Peyer's patch (tissue), 4 donors: ENCODE measurements at places on chromosomes 3 and 15.

DNA sequence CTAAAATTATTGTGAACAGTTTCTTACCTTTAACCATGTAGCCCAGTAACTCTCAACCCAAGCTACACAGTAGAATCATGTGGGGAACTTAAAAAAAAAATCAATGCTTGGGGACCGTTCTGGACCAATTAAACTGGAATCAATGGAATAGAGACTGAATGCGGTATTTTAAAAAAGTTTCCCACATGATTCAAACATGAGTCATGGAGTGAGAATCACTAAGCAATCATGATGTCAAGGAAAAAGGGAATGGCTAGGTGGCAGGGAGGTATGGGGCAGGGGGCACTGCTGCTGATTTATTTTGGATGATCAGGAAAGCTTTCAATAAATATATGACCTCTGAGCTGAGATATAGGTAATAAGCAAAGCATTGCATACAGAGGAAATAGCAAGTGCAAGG lies 250.5 kb upstream of the RORA start:
- DNase-seq = no peak

DNA sequence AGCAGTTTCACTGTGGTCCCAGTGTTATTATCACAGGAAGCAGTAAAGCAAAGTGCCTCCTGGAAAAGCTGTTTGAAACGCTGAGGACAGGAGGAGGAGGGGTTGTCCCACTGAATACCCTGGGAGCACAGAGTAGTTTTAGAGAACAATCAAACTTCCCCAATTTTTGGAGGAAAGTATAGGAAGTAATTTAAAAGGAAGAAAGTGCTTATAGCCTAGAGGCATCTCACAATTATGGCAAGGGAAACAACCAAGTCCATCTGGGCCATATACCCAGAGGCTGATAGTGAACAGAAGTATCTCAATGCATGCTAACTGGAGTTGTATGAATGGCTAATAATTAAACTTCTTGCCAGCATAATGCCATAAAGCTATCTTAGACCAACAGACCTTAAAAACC lies 137.2 kb upstream of the EPHA6 start:
- no peak for DNase-seq

DNA sequence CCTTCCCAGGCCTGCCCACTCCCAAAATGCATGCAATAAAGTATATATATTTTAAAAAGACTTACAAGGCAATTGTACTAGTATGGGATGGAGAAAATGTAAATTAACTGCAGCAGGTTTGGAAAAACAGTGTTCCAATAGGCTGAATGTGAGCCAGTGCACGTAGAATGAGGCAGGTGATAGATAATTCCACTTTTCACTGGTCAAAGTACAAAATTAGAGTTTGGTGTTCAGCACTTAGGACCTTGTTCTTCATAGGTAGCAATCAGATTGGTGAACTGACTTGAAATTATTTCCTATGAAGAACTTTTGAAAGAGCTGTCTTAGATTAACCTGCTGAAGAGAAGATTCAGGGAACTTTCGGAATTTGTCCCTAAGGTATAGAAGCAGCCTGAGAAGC lies 1.9 kb downstream of the WDR48 start:
- no peak for DNase-seq

DNA sequence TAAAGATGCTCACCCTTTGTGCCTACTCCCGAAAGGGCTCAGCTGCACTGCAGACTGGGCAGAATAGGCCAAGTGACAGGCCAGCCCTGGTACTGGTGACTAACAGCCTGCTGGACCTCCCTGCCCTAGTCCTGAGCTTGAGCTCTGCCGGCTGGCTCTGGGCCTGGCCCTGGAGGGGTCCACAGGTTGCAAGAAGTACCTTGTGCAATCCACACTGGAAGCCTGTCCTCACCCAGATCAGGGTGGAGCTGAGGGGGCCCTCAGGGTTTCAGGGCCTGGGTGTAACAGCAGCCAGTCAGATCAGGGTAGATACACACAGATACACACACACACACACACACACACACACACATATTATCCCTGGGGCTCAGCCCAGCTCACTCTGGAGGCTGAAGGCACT lies 27.3 kb upstream of the PLA2G4D start:
- no peak for DNase-seq

DNA sequence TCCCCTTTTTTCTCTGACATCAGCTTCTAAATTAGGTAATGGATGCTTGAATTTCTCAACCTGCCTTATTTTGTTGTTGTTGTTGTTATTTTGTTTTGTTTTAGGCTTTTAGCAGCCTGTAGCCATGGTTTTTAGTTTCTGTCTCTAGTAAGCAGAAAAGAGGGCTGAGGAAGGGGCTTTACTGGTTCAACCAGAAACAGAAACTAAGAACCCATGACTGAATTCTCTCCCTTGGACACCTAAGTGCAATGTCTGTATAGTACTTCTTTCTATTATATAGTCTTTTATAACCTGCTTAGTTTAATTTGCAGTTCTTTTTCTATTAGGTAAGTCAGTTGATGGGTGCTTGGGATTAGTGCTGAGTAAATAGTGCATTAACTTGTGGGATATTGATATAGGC lies 129.0 kb downstream of the BBX start:
- DNase-seq = no peak

- no peak for DNase-seq
Measured at GRCh38 chr3:109445210-109445609, 107.9 kb upstream of the DPPA4 start.

DNA sequence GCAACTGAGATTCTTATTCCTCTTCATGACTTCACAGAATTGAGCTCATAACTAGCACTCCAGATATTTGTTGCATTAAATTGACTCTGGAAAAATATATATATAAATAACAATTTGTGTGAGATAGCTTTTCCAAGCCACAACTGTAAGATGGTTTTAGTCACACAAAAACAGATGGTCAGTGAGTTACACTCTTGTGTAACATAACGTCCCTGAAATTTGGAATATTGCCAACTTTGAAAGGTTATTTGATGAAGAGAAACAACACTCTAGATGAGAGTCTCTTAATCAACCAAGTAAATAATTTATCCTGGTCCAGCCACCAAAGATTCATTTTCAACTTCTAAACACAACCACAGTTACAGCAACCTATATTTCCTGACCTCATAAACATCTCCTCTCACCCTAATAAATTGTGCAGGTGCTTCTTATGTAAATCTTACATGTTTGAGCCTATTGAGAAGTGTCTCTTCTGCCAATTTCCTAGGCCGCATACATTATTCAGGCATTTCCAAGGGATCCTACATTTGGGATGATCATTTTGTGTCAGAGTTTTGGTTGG lies 84.9 kb upstream of the ACP3 start:
- no peak for DNase-seq

- DNase-seq = no peak
Measured at GRCh38 chr3:88668180-88668579, 439.2 kb upstream of the EPHA3 start.

DNA sequence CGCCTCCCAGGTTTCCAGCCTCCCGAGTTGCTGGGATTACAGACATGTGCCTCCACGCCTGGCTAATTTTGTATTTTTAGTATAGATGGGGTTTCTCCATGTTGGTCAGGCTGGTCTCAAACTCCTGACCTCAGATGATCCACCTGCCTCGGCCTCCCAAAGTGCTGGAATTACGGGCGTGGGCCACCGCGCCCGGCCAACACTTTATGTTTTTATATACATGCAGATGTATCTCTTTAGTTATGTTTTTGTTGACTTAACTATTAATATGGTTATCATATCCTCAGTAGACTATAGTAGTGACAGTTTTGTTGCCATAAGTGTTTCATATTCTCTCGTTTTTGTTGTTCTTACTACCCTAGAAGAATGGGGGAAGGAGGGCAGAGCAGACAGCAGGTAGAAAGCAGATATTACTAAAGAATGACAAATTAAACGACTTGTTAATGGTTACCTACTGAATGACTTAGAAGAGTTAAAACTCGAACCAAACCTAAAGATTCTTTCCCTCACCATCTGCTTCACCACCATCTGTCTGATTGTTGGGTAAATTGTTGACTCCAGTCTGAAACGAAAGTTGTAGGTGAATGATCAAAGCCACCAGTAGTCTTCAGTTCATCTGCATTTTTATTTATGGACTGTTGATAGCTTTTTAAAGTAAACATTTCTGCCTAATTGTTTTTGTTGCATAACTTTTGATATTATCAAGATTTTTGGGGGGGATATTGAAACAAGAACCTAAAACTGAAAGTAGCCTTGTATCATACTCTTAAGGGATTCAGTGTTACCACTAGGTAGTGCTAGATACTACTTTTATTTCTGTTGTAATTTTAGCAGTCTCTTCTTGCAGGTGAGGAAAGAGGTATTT lies 89.3 kb downstream of the RASA2 start:
- DNase-seq = no peak

DNA sequence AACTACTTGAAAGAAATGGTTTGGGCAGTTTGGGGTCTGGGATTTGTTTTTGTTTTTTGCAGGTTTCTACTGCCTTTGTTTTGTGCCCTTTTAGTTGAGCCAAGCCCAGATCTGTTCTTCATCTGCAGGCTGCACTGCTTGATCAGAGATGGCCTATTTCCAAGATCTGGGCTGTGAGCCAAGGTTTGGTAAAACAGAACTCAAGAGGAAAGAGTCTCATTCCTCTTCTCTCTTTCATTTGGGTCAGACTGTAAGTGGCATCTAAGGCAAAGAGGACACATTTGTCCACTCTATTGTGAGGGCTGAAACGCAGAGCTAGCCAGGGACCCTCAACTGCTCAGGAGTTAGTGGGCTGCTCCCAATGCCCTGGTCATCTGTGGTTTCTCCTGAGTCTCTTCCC lies 104.4 kb upstream of the UBE3A start:
- DNase-seq = no peak

DNA sequence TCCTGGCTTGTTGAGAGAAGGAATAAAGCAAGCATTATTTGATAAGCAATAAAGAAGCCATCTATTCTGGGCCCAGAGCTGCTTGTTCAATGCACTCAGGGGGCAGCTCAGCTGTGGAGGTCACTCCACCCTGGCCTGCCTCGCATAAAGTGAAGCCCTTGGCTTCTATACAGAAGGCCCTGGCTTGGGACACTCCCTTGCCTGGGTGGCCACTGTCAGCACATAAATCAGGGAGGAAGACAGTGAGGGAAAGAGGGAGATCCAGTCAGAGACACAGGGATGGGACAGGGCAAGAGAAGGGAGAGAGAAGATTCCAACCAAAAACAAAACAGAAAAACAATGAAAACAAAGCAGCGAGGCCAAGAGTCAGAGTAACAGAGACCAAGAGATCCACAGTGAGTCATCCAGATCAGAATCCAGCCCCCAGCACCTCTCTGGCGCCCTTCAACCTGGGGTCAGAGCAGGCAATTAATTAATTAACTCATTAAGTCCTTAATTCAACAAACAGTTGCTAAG lies 11.8 kb downstream of the INSYN1 start:
- DNase-seq = no peak

DNA sequence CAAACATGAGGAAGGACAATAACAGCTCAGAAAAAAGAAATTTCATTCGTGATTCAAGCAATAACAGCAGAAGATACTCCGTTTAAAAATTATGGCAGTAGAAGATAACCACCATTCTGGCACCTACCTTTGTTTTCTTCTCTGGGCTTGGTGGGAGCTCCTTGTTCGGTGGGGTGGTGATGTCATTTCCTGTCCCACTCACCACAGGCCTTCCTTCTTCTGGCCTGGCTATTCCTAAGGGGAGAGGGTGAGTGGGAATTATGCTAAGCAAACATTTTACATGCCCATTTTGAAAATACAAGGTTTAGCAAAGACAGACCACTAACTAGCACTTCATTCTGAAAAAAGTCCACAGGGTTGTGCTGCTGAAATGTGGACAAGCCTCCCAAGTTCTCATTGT lies 74.4 kb downstream of the DHX30 start:
- no peak for DNase-seq

- no peak for DNase-seq
Measured at GRCh38 chr3:449711-450110, 253.1 kb downstream of the CHL1 start.

- DNase-seq = no peak
Measured at GRCh38 chr3:186931532-186932280, 1.4 kb downstream of the ST6GAL1 start.

- DNase-seq = no peak
Measured at GRCh38 chr3:61181874-61182273, 69.4 kb downstream of the FHIT start.

GRCh38 chr3:46607603-46608028 lies 4.7 kb upstream of the FAM240A start:
- DNase-seq = no peak

GRCh38 chr15:69009341-69009740 lies 5.2 kb upstream of the NOX5 start:
- DNase-seq = no peak

- DNase-seq = peak; percentile 62
Measured at GRCh38 chr3:172709774-172710663, 848 bp downstream of the NCEH1 start.

DNA sequence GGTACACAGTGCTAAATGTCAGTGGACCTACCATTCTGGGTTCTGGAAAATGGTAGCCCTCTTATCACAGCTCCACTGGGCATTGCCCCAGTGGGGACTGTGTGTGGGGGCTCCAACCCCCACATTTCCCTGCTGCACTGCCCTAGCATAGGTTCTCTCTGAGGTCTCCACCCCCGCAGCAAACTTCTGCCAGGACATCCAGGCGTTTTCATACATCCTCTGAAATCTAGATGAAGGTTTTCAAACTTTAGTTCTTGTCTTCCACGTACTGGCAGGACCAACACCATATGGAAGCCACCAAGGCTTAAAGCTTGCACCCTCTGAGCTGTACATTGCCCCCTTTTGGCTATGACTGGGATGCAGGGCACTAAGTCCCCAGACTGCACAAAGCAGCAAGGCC lies 788.2 kb upstream of the ALCAM start:
- no peak for DNase-seq

DNA sequence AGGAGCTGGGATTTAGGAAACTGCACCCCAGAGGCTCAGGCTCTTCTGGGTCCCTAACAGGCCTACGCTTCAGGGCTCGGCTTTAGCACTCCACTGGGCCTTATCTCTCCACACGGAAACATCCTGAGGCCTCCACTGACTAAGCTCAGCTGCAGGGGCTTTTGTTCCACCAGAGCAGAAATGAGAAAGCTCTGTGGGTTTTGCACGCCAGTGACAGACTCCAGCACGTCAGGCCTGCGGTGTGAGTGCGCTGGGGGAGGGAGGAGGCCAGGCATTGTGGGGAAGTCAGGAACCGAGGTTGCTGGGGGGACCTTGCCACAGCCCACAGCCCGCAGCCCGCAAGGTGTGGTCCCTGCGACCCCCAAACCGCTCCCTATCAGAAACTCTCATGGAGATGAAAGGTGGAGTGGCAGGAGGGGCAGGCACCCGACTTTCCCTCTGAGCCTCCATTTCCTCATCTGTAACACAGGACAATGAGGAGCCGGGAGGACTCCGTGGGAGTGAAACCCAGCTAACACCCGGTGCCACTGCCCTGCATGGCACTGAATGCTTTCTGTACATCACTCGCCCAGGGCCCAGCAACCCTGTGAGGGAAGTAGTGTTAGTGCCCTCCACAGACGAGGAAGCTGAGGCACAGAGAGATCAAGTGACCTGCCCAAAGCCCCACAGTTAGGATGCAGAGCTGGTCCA lies 106.5 kb downstream of the TPRA1 start:
- no peak for DNase-seq

GRCh38 chr3:169241991-169242707 lies 421.4 kb downstream of the MECOM start:
- DNase-seq = no peak
